Hematopoietic multipotent progenitor cell treated with erythropoietin and hydrocortisone succinate and interleukin-3 and kit ligand, for 17 days (in vitro differentiated cells): ENCODE measurements at places on chromosomes 3 and 15.
A peak's percentile ranks its signal among the peaks of the same experiment; 100 is the strongest.

GRCh38 chr3:64107190-64107589 is 83.9 kb upstream of the PSMD6 start:
- DNase-seq = no peak

- no peak for DNase-seq
These were observed 257.9 kb downstream of the UACA start for GRCh38 chr15:70505411-70505919.

GRCh38 chr3:23797491-23797890 is 8.3 kb upstream of the UBE2E1 start:
- DNase-seq = no peak

GRCh38 chr3:128813097-128813496 is 66.3 kb upstream of the ACAD9 start:
- DNase-seq = no peak

DNA sequence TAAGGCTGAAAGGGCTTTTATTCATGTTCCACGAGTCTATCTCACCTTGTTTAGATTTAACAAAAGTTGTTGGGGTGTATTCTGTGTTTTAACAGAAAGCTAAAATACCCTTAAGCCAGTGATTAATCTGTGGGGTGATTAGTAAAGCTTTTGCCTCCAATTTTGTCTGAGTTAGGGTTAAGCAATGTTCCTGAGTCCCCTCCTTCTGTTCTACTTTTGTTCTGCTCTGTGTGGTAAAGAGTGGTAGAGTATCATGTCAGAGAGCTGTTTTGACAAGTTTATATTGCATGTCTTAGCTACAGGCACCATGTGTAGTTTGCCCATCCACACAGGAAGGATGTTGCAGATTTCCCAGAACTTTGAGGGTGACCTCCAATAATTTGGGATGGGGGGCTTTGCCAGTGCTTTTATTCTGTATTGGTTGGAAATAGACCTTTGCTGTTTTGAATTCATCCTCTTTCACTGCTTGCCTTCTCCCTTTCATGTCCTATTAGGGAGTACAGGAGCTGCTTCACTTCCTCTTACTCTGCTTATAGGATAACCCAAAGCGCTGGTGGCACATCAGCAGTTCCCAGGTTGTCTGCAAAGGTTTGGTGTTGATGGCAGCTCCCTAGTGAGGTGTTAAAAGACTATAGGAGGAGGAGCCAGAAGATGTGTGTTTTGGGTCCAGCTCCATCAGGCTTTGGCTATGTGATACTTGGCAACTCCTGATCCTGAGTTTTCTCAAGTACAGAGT is 7.4 kb downstream of the PDE8A start:
- no peak for DNase-seq

- DNase-seq = no peak
These were observed 73.2 kb downstream of the CLSTN2 start for GRCh38 chr3:140007911-140008869.

DNA sequence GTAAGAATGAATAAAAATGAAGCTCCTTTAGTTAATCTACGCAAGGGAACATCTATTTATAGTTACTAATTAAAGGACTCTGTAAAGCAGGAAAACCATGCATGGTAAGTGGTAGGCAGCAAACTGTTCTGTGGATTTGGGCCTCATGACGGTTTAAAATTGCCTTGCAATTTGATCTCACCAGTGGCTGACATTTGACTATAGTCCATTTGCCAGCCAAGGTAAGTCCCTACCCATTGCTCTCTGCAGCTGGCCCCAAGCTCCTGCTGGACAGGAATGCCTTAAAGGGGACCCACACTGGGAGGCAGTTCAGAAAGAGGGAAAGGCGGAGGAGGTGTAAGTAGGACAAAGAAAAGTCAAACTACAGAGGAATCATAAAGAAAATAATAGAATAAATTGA is 203.3 kb downstream of the PLCL2 start:
- DNase-seq = no peak

GRCh38 chr3:76566211-76566534 is 473.7 kb upstream of the ROBO2 start:
- DNase-seq = no peak

DNA sequence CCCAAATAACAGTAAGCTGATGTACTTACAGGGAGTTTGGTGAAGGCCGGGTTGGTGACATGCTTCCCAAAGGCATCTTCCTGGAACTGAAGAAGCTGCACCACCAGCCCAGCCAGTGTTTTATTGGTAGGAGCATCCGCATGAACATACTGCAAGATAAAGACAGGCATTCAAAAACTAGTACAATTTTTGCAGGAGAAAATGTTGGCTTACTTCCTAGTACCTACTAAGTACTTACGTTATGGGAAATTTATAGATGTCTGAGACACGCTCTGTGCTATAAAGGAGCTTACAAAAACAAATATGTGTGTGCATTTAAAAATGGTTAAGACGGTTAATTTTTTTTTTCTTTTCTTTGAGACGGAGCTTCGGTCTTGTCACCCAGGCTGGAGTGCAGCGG is 8.9 kb downstream of the SMARCC1 start:
- no peak for DNase-seq

GRCh38 chr3:159711560-159712333 is 276.9 kb upstream of the IL12A start:
- DNase-seq = no peak

DNA sequence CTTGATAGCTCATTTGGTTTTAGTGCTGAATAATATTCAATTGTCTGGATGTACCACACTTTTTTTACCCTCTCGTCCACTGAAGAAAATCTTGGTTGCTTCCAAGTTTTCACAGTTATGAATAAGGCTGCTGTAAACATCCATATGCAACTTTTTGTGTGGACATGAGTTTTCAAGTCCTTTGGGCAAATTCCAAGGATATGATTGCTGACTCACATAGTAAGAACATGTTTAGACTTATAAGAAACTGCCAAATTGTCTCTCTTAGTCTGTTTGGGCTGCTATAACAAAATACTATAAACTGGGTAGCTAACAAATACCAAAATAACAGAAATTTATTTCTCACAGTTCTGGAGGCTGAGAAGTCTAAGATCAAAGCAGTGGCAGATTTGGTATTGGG is 59.5 kb upstream of the TNFSF10 start:
- DNase-seq = no peak

- no peak for DNase-seq
These were observed 135.7 kb downstream of the EBLN2 start for GRCh38 chr3:73197187-73197586.

- no peak for DNase-seq
These were observed 520 bp downstream of the TMEM42 start for GRCh38 chr3:44862226-44862637.

DNA sequence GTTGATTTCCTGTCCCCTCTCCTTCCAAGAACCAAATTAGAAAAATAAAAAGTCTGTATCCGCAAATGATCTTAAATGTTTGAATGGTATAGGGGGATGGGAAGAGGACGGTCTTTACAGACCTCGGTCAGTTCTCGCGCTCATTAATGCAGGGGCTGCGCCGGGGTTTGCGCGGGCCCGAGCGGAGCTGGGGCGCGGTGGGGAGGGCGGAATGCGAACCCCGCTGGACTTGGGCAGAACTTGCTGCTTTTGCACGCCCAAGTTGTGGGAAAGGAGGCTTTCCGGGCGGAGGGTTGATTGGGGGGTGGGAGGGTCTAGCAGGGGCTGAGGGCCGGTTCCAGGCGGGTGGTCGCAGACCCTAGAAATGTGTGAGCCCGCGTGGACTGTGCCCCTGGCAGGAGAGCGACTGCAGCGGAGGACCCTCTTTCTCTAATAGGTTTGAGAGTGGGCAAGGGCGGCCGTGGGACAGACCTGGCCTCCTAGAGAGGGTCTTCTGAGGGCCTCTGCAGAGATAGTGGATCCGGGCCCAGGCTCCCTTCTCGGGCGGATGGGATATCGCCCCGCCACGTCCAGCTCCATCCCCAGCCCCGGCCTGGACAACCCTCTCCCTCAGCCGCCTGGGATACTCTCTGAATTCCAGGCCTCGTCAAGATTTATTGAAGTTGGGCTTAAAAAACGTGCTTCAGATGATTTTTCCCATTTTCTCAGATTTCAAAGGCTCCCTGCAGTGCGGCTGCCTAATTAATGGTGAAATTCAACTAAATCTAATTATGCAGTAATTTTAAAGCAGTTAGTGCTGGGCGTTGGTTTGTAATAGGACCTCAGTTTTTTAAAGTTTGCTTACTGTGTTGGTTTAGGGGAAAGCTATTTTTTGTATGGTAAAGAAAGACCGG is 11.3 kb downstream of the NR2F2 start:
- no peak for DNase-seq

GRCh38 chr3:46065294-46065705 is 38.0 kb upstream of the XCR1 start:
- DNase-seq = no peak

DNA sequence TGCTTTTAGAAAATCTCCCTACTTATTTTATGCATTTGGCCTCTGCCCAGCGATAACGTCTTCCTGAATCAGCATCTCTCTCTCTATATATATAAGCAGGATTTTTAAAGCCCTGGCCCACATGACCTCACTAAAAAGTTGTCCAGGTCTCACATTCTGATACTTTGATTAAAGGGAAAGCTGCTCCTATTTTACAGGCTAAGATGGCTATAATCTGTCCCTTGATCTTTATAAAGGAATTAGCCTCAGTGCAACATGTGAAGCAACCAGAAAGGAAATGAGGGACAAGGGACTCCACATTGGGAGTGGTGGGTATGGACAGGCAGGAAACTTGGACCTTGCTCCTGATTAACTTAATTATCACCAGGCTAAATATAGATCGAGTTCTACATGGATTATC is 25.6 kb upstream of the MUC13 start:
- no peak for DNase-seq

DNA sequence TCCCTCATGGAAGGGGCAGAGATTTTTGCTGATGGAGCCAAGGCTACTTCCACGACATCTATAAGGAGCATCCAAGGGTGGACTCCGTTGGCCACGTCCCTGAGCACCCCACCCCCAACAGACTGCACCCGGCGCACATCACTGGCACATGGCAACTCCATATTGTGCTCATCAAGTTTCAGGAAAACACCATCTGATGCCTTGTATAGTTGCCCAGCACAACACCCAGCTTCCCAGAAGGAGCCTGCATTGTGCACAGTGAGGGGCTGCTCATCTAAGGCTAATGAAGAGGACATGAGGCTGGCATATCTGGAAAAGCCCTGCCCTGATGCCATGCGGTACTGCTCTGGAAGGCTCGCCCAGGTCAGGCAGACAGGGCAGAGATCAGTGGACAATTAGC is 15.0 kb upstream of the CACNA2D2 start:
- DNase-seq = no peak

DNA sequence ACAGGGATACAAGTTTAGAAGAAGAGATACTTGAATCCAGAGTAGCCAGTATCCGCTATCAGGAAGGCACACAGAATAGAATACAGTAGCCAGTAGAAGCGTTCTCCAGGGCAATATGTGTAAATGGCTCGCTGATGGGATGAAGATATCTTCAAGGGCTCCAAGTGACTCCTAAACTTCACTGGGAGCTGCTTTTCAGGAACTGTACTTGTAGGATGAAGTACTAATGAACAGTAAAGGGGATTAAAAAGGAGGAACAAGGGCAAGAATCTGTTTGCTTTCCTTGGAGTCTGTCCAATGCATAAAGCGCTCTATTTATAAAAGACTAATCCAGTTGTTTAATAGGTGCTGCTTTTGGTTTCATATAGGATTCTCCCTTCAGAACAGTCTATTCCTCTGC is 78.4 kb downstream of the THRB start:
- DNase-seq = no peak

DNA sequence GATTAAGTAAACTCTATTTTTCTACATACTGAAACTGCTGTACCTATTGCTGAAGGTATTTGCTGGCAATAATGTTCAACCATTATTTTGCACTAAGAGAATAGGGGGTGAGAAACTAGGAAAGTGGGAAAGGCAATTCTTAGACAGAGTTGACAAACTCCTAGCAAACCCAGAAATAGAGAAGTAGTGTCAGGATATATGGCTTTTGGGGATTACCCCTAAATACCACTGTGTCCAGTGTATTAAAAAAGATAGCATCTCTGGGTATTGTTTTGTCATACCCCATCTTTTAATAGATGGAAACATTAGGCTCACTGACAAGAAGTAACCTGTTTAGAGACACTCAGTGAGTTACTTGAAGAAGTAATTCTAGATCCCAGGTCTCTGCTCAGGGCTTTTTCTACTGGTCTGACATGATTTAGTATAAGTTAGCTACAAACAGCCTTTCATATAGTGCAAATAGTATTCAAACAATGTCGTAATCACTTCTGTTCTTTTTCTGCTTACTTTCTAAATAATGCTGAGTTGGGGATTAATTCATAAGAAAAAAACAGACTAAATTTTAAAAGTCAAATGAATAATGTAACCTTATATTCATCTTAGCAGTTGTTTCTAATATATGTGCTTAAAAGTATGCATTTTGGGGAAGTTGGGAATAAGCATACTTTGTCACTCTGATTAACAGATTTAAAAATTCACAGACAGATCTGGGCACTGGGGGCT is 107.2 kb downstream of the IL1RAP start:
- no peak for DNase-seq

GRCh38 chr15:32861761-32862160 is 144.0 kb downstream of the GREM1 start:
- no peak for DNase-seq

GRCh38 chr3:19149368-19149767 is 1.1 kb downstream of the KCNH8 start:
- DNase-seq = no peak

GRCh38 chr3:33886015-33886414 is 87.6 kb downstream of the PDCD6IP start:
- DNase-seq = no peak

DNA sequence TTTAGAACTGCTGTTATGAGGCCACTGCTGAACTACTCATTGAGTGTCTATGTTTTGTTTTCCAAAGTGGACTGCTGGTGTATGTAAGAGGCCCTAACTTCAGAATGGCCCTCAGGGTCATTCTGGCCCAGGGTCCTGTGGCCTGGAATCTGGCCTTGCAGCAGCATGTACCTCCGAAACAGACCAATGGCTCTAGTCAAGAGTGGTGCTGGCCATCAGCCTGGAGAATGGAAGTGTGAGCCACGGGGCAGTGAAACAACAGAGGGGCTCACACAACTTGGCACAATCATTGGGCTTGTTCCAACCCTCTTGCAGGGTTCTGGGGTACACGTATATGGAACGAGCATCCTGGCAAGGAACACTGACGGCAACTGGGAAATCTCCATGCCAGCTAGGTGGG is 40.5 kb downstream of the SCN5A start:
- no peak for DNase-seq

DNA sequence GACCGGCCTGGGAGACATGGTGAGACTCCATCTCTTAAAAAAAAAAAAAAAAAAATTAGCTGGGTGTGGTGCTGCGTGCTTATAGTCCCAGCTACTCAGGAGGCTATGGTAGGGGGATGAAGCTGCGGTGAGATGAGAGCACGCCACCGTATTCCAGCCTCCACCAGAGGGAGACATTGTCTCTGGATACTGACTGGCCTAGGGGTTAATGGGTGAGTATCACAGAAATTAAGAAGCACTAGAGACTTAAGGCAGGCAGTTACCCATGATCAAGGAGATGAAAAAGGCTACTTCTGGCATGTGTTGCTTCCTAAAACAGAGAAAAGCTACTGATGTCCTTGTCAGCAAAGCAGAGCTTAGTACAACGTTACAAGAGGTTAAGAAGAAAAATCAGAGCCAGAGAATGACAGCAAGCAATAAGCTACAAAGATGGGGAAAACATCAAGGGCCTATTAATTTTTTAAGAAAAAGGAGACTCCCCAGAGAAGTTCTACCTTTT is 8.6 kb downstream of the TFRC start:
- peak; percentile 91 for DNase-seq

- DNase-seq = no peak
These were observed 185.2 kb downstream of the ANXA2 start for GRCh38 chr15:60212536-60212935.

- DNase-seq = no peak
These were observed 20.5 kb downstream of the MRPS11 start for GRCh38 chr15:88487796-88488523.

- DNase-seq = no peak
These were observed 7.9 kb upstream of the PDE8A start for GRCh38 chr15:84973492-84974460.
